ENCODE measurements at places on chromosomes 1 and 21. TPM values are rescaled to one million over a fixed set of nuclear protein-coding genes. Genes with fewer than 3 reads are reported as not detected.

- no peak for DNase-seq
These were observed 40.4 kb downstream of the SLC35D1 start for GRCh38 chr1:67013573-67013972.

- no peak for DNase-seq
These were observed 12.8 kb downstream of the CADM3 start for GRCh38 chr1:159184201-159184600.

GRCh38 chr1:56547977-56548376 lies 31.4 kb downstream of the PLPP3 start:
- DNase-seq, result no peak

- peak; percentile 41 for DNase-seq
These were observed 556.8 kb downstream of the PTPRU start for GRCh38 chr1:29793101-29793546.

- no peak for DNase-seq
These were observed 60.6 kb upstream of the AKT3 start for GRCh38 chr1:243910607-243911006.

RBP7 gene
- total RNA-seq, result 119 TPM

- no peak for DNase-seq
These were observed 160.6 kb upstream of the CD34 start for GRCh38 chr1:208071435-208072031.

- DNase-seq, result no peak
These were observed 39.7 kb upstream of the GJB5 start for GRCh38 chr1:34715139-34715538.

DNA sequence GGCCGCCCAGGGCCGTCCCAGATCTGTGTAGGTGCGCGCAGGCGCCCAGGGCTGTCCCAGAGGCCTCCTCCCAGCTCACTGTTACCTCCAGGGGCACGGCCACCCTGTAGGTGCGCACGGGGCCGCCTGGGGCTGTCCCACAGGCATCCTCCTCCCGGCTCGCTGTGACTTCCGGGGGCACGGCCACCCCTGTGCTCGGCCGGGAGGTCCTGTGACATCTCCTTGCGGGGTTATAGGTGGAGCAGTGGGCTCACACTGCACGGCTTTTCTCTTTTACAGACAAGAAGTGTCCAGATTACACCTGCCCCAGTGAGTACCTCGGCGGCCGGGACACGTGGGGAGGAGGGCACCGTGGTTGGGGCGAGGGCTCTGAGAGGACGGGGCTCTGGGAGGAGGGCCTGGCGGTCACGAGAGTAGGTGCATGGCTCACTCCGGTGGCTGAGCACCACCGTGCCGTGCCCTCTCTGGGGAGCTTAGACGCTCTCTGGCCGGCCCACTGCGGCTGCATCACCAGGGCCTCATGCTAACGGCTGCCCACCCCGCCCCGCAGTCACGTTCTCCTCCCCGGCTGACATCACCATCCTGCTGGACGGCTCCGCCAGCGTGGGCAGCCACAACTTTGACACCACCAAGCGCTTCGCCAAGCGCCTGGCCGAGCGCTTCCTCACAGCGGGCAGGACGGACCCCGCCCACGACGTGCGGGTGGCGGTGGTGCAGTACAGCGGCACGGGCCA lies 21.4 kb downstream of the COL6A1 start:
- DNase-seq, result no peak

SNIP1 gene
- 14.4 TPM for total RNA-seq

DNA sequence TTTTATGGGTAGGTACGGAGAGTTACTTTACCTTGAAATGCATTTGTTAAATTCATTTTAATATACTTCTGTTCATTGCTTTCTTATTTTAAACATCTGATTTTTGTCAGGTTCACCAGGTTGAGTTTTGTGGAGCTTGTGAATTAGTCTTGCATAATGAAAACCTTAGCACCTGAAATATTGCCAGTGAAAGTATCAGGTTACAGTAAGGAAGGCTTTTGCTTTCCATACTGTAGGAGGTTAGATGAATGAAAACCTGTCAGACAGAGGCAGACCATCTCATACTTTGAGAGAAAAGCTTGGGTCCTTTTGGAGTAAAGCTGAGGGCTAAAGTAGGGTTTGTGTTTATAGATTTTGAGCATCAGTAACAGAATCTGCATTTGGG lies 34.7 kb downstream of the THRAP3 start:
- DNase-seq, result no peak

LMOD1 gene
- 316 TPM for total RNA-seq

DNA sequence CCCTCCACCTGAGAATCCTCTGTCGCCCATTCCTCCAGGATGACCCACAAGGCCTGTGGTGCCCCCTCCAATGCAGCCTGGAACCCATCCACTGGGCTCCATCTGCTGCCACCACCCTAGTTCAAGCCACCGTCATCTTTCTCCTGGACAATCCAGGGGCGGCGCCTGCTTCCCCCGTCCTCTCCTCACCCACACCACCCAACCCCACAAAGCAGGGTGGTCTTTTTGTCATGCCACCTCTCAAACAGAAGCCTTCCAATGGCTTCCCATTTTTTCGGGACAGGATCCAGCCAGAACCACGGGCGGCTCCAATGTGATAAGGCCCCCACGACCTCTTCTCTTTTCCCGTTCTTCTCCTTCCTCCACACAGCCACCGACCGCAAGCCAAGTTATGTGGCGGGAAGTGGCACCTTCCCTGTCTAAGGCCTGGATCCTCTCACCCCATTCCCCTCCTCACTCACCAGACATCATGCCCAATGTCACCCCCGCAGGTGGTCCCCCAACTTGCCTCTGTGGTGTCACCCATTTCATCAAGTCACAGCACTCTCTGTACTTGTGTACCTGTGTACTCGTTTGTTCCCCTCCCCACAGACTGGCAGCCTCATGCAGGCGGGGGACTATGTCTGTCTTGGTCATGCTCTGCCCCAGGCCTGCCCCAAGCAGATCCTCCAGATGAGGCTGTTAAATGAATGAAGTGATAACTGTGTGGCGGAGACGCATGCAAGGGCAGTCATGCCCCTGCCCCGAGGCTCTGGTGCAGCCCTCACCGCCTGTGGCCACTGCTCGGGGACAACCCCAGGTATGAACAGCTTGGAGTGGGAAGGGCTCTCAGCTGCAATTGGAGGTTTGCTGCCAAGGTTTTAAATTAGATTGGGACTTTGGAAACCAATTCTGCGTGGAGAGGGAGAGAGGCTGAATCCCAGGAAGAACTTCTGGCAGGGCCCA lies 11.0 kb downstream of the UBXN11 start:
- DNase-seq, result no peak

C1QA gene
- 202 TPM for total RNA-seq

ZNF648 gene
- total RNA-seq, result not detected

GPR3 gene
- 2.0 TPM for total RNA-seq

- no peak for DNase-seq
These were observed at the start of gene TMOD4 for GRCh38 chr1:151175863-151176262. TMOD4 (minus strand) TSS chr1:151175981; CDS start chr1:151174875, 1,106 bp downstream.

- DNase-seq, result peak; percentile 63
These were observed 54.7 kb upstream of the IFFO2 start for GRCh38 chr1:19010995-19011844.

KLHDC7A gene
- not detected for total RNA-seq

SLC9C2 gene
- not detected for total RNA-seq

VSIG8 gene
- total RNA-seq, result not detected

LY9 gene
- total RNA-seq, result 0.11 TPM

- DNase-seq, result no peak
These were observed 9.4 kb downstream of the SELENON start for GRCh38 chr1:25809283-25809926.

- DNase-seq, result no peak
These were observed 31.3 kb downstream of the MAN1C1 start for GRCh38 chr1:25647863-25648262.

DNA sequence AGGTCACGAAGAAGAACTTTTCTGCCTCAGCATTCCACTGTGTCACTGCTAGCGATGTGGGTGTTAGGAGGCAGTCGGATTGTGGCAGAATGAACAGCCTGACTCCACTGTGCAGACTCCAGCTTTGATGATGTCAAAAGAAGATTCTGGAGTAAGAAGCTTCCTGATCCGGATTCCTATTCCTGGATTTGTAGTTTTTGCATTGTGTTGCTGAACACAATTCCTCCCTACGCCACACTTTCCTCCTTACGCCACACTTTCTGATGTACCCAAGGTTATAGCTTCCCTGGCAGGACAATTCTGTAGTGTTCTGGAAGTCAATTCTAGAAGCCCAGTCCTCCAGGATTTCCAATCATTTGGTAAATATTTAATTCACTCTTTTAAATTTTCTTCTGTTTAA lies 665.2 kb upstream of the ADGRL2 start:
- DNase-seq, result no peak

DNA sequence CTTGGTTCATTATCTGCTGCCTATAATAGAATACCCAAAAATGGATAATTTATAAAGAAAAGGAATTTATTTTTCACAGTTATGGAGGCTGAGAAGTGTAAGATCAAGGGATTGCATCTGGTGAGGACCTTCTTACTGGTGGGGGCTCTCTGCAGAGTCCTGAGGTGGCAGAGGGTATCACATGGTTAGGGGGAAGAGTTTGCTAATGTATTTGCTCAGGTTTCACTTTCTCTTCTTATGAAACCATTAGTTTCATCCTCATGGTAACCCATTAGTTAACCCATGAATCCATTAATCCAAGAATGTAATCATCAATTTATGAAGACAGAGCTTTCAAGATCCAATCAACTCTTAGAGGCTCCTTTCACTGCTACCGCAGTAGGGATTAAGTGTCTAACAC lies 120.6 kb downstream of the DNM3 start:
- no peak for DNase-seq

HSF2BP gene
- 0.75 TPM for total RNA-seq

OR2M3 gene
- total RNA-seq, result not detected

SHE gene
- total RNA-seq, result 107 TPM

DNA sequence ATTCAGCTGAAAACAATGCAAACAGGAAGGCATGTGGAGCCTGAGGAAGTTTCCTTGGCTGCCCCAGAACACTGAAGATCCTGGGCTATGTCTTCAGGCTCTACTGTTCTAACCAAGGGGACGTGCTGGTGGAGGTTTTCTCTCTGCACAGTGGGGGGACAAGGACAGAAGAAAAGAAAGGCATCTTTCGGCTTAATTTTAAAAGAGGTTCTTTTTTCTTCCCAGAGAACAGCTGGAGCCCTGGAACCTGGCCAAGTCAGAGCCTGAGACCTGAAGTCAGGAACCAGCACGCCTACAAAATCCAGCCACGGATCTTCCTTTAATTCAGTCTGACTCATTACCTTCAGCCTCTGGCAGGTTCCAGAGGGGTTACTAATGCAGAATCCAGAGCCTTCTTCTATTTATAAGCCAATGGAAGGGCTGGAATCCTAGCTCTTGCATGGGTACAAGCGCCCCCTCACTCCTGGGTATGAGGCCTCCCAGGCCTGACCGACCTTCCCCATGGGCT lies 19.8 kb downstream of the CTNNBIP1 start:
- DNase-seq, result no peak

MAP3K21 gene
- total RNA-seq, result 2.6 TPM

GRCh38 chr1:176919386-176920378 lies 244.8 kb downstream of the ASTN1 start:
- DNase-seq, result no peak

DNA sequence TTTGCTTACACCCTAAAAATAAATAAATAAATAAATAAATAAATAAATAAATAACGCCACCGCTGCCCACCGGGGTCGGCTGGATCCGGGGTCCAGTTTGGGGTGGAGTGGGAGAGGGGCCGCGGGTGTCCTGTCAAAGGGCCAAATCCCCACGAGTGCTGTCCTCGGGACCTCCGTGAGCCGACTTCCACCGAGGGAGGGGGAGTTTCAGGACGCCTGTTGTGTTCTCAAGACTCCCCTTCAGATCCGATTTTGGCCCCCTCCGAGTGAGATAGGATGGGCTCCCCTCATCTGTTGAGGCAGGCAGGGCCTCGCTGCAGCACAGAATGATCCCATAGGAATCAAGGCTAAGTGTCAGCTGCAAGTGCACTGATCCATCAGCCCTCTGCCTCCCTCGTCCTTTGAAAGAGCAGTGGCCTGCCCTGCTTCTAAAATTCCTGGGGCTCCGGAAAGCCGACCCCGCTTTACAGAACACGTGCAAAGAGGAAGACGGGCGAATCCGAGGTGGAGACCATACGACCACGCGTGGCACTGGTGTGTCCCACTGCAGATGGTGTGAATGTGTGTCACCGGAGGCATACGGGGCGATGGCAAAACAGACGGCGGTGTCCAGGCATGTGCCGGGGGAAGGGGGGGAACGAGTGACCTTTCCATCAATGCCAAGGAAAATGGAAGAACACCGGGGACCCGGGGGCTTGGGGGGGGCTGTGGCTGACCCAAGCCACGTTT lies 3880.5 kb downstream of the SRGAP2C start:
- DNase-seq, result no peak

MAD2L2 gene
- total RNA-seq, result 18.3 TPM

- DNase-seq, result no peak
These were observed 120.6 kb upstream of the ARHGEF16 start for GRCh38 chr1:3333903-3334302.

- no peak for DNase-seq
These were observed 135.7 kb upstream of the KRTAP19-8 start for GRCh38 chr21:31173881-31174555.

DNA sequence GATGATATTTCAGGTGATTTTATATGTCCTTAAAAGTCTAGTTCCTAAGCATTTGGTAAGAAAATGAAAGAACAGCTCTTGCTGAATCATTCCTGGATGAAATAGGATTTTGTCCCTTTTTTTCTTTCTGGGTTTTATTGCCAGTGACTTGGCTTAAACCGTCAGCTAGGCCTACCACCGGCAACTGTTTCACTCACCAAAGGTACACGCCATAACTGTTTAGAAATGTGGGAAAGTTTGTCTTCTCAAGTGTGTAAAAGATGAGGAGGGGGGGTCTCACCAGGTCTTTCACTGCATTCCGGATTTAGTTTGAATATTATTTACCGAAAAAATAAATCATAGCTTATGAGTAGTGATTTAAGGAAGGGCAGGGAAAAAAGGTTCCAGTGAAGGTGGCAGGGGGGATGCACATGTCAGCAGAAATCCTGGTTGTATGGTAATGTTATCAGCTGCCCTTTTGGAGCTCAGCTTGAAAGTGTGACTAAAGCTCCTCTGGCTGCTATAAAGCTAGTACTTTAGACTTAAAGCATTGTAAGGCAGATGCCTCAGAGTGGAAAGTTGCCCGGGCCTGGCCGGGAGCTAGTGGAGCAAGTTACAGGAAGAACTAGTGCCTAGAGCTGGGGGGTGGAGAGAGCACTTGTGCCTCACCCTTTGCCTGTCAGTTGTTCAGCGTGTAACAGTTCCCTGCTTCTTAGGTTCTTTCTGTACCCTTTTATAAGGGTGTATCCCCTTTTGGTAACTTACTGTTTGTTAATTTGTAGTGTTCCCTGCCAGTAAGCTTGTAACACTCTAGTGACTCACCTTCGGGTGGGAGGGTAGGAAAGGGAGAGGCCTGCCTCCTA lies 3.1 kb downstream of the ATP1A1 start:
- peak; percentile 93 for DNase-seq

- no peak for DNase-seq
These were observed 784 bp downstream of the AGT start for GRCh38 chr1:230713138-230713537.

CHRNB2 gene
- total RNA-seq, result not detected

CDCA8 gene
- 0.75 TPM for total RNA-seq

DNA sequence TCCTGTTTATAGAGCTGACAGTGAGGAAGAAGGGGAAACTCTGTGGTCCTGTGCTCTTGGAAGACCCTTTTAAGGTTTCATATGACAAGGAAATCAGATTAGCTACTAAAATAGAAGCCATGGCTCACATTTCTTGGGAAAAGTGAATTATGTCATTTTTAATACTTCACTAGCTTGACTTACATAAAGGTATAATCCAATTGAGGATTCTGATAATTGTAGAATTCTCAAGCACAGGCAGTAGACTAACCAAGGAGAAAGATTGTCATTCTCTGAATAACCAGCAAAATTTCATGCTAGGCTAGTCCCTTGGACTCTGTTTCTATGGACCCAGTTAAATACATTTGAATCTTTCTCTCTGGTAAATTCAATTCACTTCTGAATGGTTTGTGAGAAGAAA lies 613.0 kb upstream of the BEND5 start:
- DNase-seq, result no peak

S100A7A gene
- total RNA-seq, result not detected

LENEP gene
- not detected for total RNA-seq

RSPH1 gene
- total RNA-seq, result not detected
